Skin of body (tissue), 3 donors: ENCODE measurements at places on chromosomes 4 and X. TPM values are rescaled to one million over a fixed set of nuclear protein-coding genes. Genes with fewer than 3 reads are reported as not detected.

- DNase-seq = no peak
Observed at GRCh38 chr4:175767150-175767549, 44.9 kb downstream of the GPM6A start.

- no peak for DNase-seq
Observed at GRCh38 chr4:159169404-159170302, 66.8 kb downstream of the RAPGEF2 start.

DNA sequence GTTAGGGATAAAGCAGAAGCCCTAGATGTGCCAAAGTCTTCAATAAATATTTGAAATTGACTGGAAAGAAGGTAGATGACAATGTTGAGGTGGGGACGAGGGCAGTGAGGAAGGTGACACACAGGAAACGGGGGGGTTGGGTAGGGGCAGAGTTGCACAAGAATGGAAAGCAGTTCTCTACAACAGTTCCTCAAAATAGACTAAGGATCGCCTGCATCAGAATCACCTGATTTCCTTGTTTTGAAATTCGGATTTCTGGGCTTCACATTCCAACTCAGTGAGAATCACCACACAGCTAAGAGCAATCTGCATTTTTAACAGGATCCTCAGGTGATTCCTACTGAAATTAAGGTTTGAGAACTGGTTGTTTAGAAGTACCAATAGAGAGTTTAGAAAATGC, 70.6 kb downstream of the ARFIP1 start:
- no peak for DNase-seq

GRCh38 chr4:16437836-16438235, 211.6 kb upstream of the TAPT1 start:
- DNase-seq = no peak

- peak; percentile 43 for DNase-seq
Observed at GRCh38 chr4:86497980-86498862, 95.9 kb upstream of the PTPN13 start.

Gene RPS6KA6
- 6.5 TPM for total RNA-seq

Gene UGT2A1
- 2.6 TPM for total RNA-seq

Gene CSAG2
- total RNA-seq = not detected

Gene HTATSF1
- total RNA-seq = 39.0 TPM

Gene CYLC1
- total RNA-seq = not detected

Gene CCDC158
- total RNA-seq = 0.69 TPM

Gene SSX2
- not detected for total RNA-seq

Gene MAGED4
- total RNA-seq = 18.0 TPM

Gene NMU
- total RNA-seq = 2.8 TPM

Gene CWH43
- total RNA-seq = 25.1 TPM
